Sigmoid colon (tissue), 7 donors: ENCODE measurements at places on chromosomes 5 and 9.

- H3K27me3 ChIP-seq = no peaks in the 10 kb centered on the region
- H3K36me3 ChIP-seq = no peaks in the 10 kb centered on the region
- H3K4me3 ChIP-seq = no peak overlapping the region
- H3K4me1 ChIP-seq = peaks cover 32% of the 10 kb centered on the region
- H3K27ac ChIP-seq = no peak overlapping the region
- DNase-seq = no peak
Observed at GRCh38 chr5:135266975-135267374, 132.1 kb downstream of the MACROH2A1 start.

DNA sequence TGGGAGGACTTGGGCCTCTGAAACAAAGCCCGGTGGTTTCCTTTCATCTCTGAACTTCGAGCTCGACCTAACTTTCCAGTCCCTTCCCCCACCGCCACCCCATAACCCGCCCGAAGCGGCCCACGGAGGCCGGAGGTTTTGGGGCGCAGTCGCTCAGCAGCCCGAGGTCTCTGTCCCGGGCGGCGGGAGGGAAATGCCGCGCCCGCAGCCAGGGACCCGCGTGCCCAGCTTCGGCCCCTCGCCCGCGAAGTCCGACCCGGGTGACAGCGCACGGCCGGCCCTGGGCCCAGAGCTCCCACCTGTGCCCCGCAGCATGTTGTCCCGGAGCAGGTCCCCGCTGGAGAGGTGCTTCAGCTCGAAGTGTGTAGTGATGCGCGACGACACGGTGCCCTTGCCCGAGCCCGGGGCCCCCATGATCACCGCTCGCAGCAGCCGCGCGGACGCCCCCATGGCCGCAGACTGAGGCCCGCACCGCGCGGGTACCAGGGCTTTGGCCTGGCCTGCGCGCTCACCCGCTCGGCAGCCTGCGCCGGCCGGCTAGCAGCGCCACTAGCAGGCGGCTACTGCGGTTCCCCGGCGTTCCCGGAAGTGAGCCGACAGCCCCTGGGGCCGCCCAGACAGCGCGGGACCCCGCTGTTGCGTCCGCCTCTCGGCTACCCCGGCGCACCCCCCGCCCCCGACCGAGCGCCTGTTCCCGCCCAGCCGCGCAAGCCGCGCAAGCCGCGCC lies at the start of gene AK3:
TSS of gene AK3 (minus strand) at position 565 of the 727 bp plus-strand sequence. CDS start at position 450, 115 bp downstream.
- H3K27ac ChIP-seq = peak within 1 kb of the TSS; percentile 93
- DNase-seq = peak; percentile 95
- H3K36me3 ChIP-seq = no peaks in the 10 kb centered on the region
- no peaks in the 10 kb centered on the region for H3K27me3 ChIP-seq

GRCh38 chr9:93670208-93671019 lies 94.0 kb downstream of the PHF2 start:
- no peak overlapping the region for H3K4me3 ChIP-seq
- H3K27ac ChIP-seq = no peak overlapping the region
- peaks cover 39% of the 10 kb centered on the region for H3K36me3 ChIP-seq
- no peaks in the 10 kb centered on the region for H3K27me3 ChIP-seq
- peak; percentile 62 for DNase-seq

GRCh38 chr5:140420226-140420570 lies 18.6 kb downstream of the ANKHD1 start:
- no peaks in the 10 kb centered on the region for H3K36me3 ChIP-seq
- no peak overlapping the region for H3K4me3 ChIP-seq
- H3K27ac ChIP-seq = no peak overlapping the region
- DNase-seq = no peak
- H3K4me1 ChIP-seq = peaks cover 13% of the 10 kb centered on the region
- H3K27me3 ChIP-seq = no peaks in the 10 kb centered on the region

- peak overlapping the region; percentile 67 for H3K4me3 ChIP-seq
- peak overlapping the region; percentile 59 for H3K27ac ChIP-seq
- H3K36me3 ChIP-seq = no peaks in the 10 kb centered on the region
- peak; percentile 68 for DNase-seq
Observed at GRCh38 chr9:69174616-69175463, 763 bp downstream of the TJP2 start.

GRCh38 chr5:55324815-55325418 lies 17.1 kb downstream of the MTREX start:
- H3K27me3 ChIP-seq = no peaks in the 10 kb centered on the region
- no peak overlapping the region for H3K4me3 ChIP-seq
- H3K36me3 ChIP-seq = no peaks in the 10 kb centered on the region
- DNase-seq = no peak

DNA sequence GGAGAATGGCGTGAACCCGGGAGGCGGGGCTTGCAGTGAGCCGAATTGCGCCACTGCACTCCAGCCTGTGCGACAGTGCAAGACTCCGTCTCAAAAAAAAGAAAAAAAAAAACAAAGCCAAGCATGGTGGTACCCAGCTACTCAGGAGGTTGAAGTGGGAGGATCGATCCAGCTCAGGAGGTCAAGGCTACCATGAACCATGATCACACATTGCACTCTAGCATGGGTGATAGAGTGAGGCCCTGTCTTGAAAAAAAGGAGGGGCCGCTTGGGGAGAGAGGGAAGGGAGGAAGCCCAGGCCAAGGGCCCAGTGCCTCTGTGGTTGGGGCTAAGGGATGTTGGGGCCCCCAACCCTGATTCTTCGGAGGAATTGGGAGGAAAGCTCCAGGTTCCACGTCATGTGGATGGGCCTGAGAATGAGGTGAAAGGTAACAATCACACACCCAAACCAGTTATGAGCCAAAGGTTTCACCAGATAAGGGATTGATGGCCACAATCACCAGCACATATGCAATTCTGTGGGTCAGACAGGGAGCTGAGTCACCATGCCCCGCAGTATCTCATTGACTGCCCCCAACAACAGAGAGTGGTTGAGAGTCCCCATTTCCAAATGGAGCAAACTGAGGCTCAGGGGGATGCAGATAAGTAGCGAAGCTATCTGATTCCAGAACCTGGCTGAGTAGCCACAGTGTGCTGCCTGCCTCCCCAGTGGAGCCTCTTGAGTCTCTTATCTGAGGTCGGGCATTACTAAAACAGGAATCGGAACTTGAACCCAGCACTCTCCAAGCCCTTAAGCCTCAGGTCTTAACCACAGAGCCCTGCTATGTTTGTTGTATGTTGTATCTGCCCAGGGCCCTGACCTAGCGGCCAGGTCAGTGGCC lies 20.5 kb downstream of the SWI5 start:
- no peak overlapping the region for H3K27ac ChIP-seq
- H3K27me3 ChIP-seq = no peaks in the 10 kb centered on the region
- no peak for DNase-seq
- H3K4me3 ChIP-seq = no peak overlapping the region
- H3K36me3 ChIP-seq = no peaks in the 10 kb centered on the region

DNA sequence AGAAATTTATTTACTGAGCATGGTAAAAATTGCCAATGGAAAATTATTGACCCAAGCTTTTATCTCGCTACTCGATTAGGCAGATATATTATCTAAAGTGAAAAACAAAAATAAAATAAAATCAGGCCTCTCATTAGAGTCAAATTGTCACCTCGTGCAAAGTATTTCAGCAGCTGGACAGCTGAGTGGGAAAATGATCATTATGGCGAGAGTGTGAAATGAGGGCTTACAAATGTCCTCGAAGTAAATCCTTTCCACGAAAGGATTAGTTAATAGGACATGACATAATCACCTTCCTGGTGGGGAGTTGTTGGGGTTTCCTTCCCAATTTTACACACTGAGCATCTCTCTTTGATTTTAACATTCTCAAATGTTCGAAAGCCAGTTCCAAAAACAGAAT lies 5.4 kb upstream of the DPYSL3 start:
- H3K36me3 ChIP-seq = no peaks in the 10 kb centered on the region
- no peak overlapping the region for H3K4me3 ChIP-seq
- no peak for DNase-seq
- H3K27me3 ChIP-seq = no peaks in the 10 kb centered on the region

DNA sequence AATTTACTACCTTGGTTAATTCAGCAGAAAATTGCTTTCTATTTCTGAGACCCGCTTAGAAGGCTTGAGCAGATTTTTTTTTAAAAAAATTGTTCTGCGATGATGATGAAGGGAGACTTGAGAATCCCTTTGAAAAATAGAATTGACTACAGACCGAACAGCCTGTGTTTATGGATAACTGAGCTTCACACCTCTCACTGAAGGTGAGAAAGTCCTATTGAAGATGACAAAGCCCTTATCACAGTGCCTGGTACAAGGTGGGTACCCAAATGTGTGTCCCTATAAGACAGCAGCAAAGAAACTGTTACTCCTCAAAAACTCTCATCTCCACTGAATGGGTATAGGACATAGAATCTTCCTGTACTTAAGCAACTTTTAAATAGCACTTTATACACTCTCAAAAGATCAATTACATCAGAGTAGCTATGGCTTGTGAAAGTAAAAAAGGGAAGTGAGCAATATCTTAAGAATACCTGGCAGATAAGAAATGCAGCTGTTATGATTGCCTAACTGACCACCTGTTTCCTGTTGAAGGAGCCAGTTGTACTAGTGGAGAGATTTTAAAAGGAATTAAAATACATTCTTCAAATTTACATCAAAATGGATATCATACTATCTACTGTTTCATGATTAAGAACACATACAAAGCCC lies 419.7 kb downstream of the CHSY3 start:
- no peaks in the 10 kb centered on the region for H3K36me3 ChIP-seq
- H3K27ac ChIP-seq = no peak overlapping the region
- H3K27me3 ChIP-seq = no peaks in the 10 kb centered on the region
- H3K4me3 ChIP-seq = no peak overlapping the region
